ENCODE measurements at places on chromosomes 4 and X.

- no peak for DNase-seq
Observed at GRCh38 chr4:90306810-90307209, 179.6 kb downstream of the CCSER1 start.

GRCh38 chr4:124564121-124564520, 148.4 kb downstream of the ANKRD50 start:
- no peak for DNase-seq

DNA sequence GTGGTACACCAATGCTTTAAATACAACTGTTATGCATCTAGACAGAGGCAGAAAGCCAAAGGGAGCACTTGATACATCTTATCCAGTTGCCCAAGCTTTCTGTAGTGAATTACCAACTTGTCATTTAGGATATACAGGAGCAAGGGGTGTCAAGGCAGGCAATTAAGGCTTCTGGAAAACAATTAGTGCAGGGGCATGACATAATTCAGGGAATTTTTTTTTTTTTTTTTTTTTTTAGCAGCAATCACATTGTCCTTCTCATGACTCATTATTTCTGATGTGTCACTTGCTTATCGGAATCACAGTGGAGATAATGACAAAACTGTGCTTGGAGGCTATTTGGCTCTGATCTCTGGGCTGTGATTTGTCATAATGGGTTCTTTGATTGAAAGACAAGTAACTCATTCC, 259.5 kb downstream of the ARHGAP24 start:
- DNase-seq: no peak

GRCh38 chr4:161457906-161458305, 705.9 kb downstream of the FSTL5 start:
- DNase-seq: no peak

- DNase-seq: no peak
Observed at GRCh38 chr4:32000846-32001488, 1280.8 kb downstream of the PCDH7 start.

DNA sequence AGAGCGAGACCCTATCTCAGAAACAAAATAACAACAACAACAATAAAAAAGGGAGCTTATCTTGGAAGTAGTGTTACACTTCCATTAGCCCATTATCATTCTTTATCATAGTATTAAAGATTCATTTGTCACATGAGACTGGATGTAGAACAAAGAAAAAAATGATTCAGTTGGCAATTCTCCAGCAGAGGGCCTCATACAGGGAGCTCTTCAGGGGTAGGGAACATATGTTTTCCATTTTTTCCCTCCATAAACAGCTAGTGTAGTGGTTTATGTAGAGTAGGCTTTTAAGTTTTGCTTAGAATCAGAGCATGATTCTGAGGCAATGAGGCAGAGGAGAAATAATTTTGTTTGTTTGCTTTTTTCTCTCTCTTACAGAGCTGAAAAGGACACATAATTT, 5.8 kb downstream of the CPE start:
- no peak for DNase-seq

DNA sequence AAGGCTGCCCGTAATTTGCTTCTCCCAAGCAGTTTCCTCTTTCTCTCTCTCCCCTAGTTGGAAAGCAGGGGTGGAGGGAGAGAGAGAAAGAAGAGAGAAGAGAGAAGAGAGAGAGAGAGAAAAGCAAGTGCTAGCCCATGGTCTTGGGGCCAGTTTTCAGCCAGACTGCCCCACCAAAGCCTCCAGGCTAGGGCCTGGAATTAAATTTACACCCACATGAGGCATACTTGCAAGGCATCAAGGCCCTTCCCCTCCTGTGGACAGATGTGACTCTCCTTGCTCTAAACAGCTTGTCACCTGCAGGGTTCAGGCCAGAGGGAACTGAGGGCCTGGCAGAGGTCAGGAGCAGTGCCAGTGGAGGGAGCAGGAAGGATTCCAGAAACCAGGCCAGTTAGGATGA, 1.7 kb upstream of the CXCR3 start:
- no peak for DNase-seq

DNA sequence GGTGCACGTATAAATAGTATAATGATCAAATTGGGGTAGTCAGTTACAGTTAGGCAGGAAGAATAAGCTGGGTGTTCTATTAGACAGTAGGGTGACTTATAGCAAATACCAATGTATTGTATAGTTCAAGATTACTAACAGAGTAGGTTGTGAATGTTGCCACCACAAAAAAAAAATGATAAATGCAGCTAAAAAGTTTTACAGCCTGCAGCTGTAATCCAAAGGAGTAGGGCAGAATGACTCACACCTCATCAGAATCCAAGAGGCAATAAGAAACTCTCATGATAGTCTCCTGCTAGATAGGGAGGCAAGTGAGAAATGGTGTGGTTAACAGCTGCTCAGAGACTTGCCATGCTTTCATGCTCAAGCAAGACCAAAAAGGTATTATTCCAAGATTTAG, 19.6 kb upstream of the TCEAL4 start:
- no peak for DNase-seq

GRCh38 chrX:12972878-12973560, 1.9 kb upstream of the TMSB4X start:
- no peak for DNase-seq

DNA sequence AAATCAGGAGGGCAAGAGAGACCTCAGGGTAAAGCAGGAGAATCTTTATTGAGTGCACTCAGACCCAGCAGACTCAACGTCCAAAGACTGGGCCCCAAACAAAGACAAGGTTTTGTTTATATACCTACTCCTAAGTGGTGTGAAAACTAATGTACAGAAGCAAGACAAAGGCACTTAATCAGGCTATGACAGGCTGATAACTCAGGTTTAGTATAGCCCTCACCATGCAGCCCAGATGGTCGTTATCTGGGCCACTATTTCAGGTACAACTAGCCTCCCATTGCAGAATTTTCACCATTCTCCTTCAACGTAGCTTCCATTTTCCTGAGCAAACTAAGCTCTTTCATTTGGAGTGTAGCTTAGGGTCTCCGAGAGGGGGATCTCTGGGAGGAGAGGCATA, 36.9 kb downstream of the SULT1E1 start:
- DNase-seq: no peak

DNA sequence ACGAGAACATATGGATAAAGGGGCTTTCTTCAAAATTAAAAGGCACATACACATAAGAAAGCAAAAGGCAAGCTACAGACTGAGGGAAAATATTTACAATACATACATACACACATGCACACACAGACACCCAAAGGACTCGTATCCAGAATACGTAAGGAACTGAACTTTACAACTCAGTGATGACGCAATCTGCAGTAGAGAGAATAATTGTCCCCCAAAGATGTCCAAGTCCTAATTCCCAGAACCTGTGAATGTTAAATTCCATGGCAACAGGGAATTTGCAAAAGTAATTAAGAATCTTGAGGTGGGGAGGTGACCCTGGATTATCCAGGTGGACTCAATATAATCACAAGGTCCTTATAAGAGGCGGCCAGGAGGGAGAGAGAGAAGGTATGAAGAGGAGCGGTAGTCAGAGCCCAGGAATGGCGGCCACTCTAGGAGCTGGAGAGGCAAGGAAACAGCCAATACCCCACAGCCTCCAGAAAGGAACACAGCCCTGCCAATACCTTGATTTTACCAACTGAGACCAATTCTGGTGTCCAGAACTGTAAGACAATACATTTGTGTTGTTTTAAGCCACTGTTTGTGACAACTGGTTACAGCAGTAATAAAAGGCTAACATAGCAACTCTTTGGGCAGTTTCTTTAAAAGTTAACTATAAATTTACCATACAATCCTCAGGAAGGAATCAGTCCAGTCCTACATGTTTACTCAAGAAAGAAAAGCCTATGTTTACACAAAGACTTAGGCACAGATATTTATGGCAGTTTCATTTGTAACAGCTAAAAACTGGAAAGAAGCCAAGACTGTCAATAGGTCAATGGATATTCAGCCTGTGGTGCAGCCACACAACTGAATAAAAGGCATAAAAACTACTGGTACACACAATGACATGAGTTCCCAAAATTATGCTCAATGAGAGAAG, 27.3 kb upstream of the STS start:
- DNase-seq: no peak

GRCh38 chrX:33204889-33205288, 6.5 kb downstream of the DMD start:
- DNase-seq: no peak

DNA sequence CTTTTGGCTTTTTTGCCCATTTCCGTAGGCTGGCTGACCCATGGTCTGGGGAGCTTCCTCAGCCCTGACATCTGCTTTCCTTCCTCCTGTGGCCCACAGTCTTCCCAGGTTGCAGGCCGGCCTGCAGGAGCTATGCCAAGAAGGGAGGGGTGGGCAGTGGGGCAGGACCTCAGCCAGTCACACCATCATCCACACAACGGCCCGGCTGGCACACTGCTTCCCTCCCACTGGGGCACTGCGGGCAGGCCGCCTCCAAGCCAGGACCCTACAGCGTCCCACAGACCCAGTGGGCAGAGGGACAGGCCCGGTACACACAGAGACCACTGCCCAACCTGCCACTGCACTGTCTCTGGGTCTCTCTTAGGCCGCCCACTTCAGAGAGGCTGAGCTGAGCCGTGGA, 38.0 kb downstream of the CTBP1 start:
- DNase-seq: no peak

- no peak for DNase-seq
Observed at GRCh38 chrX:71103110-71103983, 3.2 kb downstream of the CXorf65 start.

- peak; percentile 13 for DNase-seq
Observed at GRCh38 chrX:22192419-22193060, 80.2 kb upstream of the CBLL2 start.

DNA sequence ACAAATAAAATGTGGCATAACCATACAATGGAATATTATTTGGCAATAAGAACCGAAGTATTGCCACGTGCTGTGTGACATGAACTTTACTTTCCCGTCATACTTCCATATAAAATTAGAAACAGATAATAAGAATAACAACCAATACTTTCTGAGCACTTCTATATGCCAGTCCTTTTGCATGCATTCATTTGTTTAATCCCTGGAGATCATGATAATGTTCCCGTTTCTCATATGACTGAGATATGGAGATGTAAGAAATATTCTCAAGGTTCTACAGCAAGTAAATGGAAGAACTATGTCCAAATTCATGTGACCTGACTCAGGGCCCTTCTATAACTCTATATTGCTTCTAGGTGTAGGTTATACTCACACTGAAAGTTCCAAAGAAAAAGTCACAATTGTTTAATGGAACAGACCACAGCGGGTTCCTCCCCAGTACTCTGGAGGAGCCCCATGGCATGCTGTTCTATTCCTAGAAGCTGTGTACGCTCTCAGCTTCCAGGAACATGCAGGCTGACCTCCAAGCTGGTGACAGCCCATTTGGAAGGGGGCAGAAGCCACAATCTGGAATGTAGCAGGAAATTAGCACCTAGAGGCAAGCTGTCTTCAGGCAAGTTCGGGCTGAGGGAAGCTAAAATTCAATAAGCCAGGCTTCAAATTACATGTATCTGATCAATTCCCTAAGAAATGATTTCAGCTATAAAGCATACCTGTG, 31.5 kb downstream of the QDPR start:
- no peak for DNase-seq

GRCh38 chr4:65653740-65654361, 16.4 kb downstream of the EPHA5 start:
- no peak for DNase-seq

DNA sequence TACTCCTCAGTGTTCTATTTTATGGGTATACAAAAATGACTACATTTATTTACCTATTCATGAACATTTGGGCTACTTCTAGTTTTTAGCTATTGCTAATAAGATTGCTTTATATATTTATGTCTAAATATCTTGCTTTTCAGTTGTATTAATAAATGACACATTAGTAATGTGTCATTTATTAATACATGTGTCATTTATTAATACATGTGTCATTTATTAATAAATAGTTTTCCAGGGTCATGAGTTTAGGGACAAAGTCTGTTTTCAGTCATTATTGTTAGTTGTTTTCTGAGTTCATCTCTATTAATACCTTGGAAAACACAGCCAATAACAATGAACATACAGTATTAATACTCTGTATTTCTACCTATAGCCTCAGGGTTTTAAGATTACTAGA, 1630.7 kb upstream of the IGFBP7 start:
- DNase-seq: no peak

GRCh38 chr4:154421618-154422017, 70.0 kb downstream of the DCHS2 start:
- DNase-seq: no peak

DNA sequence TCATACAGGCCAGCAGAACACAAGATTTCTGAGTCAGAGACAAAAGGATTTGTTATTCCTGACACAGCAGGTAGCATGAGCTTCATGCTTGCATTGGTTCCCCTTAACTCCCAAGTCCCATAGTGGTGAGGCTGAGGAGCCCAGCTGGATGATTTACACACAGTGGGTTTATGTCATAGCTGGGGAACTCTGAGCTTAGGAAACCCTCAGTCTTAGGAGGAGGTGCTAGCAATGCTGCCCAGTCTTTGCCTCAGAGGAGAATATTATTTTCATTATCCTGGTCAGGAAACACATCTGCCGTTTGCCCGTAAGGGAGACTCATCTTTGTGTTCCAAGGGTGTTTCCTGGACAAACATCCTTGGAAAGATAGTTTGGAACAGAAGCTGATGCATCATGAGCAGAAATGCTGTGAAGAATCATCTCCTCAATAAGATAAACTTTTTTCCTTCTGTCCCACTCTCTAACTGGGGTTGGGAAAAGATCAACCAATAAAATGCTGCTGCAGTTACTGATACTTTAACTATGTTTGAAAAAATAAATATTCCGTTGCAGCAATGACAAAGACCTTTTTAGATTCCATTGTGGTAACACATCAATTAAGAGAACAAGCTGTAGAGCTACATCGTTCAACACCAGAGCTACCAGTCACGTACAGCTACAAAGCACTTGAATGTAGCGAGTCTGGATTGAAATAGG, 146.8 kb downstream of the DCLK2 start:
- no peak for DNase-seq

DNA sequence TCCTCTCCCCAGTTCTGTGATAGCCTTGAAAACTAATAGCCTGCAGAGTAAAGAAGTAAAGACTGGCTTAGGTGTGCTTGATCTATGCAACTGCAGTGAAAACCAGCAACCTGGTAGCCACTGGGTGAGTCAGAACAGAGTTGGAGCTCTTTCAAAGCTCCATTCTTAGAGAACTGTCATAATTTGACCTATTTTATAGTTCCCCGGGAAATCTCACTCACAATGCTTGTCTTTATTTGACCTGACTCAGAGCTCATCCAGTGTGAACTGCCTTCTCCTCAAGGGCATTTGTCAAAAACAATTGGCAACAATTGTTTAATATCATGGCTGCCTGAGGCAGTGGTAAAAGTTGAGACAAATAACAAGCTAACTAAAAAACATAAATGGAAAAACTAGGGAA, 213.0 kb upstream of the NHS start:
- no peak for DNase-seq

DNA sequence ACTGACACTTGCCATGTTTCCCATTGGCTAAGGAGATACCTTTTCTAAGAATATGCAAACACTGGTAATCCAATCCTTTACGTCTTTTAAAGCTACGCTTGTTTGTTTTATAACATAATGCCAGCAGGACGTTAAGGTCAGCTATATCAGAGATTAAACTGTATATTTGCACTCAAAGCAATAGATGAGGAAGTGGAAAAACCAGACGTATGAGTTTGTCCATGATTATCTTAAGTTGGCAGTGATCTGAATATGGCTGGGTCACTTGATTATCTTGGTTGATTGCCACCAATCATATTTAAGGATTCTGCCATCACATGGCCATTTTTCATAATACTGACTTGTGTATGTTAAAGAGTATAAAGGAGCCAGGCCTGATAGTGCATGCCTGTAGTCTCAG, 19.4 kb downstream of the TMSB4X start:
- no peak for DNase-seq

Measured in left renal cortex interstitium (tissue), 4 donors.